DMS79 treated with DMSO at 0.1 percent for 48 hours (cell line): ENCODE measurements at places on chromosomes 5 and 9.

DNA sequence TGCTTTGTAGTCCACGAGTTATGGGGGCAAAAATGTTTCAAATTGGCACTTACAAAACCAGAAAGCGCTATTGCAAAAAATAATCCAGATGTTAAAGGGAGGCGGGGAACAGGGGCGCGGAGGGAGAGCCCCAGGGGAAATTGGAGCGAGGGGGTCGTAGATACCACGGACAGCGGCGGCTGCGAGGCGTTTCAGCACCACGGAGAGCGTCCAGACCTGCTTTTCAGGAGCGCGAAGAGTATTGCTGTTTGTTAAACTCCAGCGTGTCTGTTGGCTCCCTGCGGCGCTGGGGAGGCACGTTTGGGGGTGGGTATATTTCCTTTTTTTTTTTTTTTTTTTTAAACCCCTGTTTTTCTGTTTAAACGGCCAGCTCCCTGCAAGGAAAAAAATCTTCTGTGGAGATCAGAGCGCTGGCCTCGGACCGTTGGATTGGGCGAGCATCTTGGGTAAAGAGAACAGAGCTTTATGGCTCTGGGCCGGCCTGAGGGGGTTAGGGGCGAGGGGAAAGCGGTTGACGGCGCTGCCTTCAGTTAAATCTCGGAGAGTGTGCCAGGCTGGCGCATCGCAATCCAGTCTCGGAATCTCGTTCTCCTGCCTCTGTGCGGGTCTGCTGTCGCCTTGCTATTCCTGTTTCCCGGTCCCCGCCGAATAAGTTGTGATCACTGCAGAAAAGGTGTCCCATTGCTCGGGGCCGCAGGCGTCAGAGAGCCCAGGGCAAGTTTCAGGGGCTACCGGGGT is at the start of gene GLRA1:
Gene GLRA1 (minus strand): TSS at position 288 of the 738 bp plus-strand sequence. CDS start 302 bp downstream, outside the sequence.
- no peak for DNase-seq

DNA sequence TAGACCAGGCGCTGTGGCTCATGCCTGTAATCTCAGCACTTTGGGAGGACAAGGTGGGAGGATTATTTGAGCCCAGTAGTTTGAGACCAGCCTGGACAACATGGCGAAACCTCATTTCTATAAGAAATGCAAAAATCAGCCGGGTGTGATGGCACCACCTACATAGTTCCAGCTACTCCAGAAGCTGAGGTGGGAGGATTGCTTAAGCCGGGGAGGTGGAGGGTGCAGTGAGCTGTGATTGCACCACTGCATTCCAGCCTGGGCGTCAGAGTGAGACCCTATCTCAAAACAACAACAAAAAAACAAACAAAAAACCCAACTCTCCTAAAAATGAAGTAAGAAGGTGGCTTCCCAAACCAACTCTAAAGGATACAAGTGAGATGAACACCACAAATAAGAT is 23.0 kb downstream of the IARS1 start:
- DNase-seq = no peak

- no peak for DNase-seq
These were observed 238.0 kb upstream of the ACTBL2 start for GRCh38 chr5:57720656-57721055.

- DNase-seq = no peak
These were observed 85.0 kb downstream of the STK10 start for GRCh38 chr5:172102913-172103626.

GRCh38 chr5:127886081-127886480 is 182.9 kb downstream of the CCDC192 start:
- DNase-seq = no peak

DNA sequence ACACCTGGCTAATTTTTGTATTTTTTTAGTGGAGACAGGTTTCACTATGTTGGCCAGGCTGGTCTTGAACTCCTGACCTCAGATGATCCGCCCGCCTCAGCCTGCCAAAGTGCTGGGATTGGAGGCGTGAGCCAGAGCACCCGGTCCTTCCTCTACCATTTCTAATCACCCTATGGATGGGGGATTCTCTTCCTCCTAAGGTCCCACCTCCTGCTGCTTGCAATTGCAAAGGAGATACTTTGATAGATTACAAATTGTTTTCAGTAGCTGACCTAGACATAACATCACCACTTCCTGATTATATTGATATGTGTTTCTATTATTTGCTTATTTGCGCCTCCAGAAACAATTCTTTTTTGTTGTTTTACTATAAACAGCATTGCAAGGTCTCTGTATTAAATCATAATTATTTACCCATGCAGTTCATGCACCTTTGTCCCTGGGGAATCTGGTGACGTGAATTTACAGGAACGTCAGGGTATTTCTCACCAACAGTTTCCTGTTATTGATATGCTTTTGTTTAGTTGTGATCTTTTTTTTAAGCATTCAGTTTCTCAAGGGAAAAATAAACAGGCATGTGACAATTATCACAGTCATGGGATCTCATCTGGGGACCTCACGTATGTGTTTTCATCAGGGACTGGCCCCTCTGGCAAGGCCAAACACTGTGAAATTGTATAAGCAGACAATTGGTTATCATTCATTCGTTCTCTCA is 43.2 kb downstream of the ESM1 start:
- DNase-seq = no peak

- no peak for DNase-seq
These were observed 480.3 kb upstream of the ADAMTS16 start for GRCh38 chr5:4659851-4660250.

GRCh38 chr9:4238522-4238921 is 61.3 kb downstream of the GLIS3 start:
- DNase-seq = no peak

- no peak for DNase-seq
These were observed 153.7 kb downstream of the MEF2C start for GRCh38 chr5:88729084-88729828.

DNA sequence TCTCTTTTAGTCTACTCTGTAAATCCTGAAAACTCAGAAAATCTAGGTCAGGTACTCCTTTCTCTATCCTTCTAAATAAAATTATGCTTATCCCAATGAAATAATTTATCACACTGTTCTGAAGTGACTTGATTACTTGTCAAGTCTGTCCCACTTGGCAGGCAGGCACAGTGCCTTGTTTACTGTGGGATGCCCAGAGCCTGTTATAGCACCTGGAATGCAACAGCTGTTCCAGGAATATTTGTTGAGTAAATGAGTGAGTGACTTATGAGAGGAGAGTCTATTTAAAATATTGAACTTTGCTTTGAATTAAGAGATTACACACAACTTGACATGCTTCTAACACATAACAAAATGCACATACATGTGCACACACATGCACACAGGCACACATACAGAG is 130.0 kb downstream of the MPDZ start:
- no peak for DNase-seq

DNA sequence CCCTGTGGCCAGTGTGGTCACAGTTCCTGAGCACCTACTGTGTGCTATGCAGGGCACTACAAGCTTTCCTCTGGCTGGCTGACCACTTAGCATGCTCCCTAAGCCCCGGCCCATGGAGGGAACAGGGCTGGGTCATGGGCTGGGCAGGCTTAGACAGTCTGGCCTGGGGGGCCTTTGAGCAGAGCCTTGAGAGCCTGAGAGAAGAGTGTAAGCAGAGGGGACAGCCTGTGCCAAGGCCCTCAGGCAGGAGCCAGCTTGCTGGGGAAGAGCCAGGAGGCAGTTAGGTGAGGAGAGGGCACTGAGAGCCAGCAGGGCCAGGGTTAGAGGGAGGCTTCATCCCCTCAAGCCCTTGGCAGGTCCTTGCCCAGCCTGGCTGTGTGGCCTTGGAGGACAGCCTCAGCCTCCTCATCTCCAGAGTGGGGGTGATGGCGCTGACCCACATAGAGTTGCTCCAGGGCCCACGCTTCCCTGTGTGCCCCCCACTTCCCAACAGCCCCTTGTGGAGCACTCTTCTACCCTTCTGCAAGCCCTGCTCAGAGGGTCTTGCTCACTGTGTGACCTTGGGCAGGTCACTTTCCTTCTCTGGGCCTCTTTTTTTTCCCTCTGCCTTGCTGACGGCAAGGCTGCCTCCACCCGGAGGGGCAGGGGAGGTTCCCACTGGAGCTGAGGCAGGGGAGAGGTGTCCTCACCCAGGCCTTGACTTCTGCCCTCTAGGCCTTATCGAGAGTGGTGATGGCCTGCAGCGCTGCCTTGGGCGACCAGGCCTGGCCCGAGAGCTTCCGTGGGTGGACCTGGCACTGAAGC is 107.1 kb downstream of the PHF2 start:
- no peak for DNase-seq
